ENCODE measurements at places on chromosomes 3 and 15.

DNA sequence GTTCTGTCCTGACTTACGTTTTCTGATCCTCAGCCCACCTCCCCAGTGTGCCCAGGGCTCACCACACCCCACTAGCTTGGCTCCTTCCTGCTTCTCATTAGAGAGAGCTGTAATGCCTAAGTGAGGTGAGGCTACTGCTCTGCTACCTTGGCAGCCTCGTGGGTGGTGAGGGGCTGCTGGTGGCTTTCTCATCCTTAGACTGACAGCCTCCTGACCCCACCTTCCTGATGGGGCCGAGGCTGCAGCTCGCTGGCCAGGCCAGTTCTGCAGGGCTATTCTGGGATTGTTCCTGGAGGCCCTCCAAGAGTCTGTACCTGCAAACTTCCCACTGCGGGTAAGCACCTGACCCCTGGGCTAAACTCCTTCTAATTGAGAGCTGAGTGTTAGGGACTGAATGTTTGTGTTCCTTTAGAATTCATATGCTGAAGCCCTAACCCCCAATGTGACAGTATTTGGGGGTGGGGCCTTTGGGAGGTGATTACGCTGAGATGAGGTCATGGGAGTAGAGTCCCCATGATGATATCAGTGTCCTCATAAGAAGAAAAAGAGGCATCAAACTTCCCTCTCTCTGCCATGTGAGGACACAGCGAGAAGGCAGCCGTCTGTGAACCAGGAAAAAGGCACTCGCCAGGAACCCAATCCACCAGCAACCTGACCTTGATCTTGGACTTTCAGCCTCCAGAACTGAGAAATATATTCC is 38.1 kb upstream of the IQSEC1 start:
- no peak for DNase-seq

DNA sequence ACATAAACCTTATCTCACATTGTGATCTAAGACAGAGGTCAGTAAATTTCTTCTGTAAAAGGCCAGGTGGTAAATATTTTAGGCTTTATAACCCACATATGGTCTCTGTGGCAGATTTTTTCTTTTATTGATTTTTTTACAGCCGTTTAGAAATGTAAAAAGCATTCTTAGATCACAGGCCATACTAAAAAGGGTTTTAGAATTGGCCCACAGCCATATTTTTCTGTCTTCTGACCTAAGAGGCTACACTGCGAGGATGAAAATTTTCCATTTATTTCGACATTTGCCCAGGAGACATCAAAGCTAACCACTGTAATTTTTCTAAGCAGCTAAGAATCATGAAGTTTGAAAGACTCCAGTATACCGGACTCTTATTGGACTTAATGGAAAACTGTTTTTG is 377.2 kb upstream of the SGO1 start:
- DNase-seq, result no peak

DNA sequence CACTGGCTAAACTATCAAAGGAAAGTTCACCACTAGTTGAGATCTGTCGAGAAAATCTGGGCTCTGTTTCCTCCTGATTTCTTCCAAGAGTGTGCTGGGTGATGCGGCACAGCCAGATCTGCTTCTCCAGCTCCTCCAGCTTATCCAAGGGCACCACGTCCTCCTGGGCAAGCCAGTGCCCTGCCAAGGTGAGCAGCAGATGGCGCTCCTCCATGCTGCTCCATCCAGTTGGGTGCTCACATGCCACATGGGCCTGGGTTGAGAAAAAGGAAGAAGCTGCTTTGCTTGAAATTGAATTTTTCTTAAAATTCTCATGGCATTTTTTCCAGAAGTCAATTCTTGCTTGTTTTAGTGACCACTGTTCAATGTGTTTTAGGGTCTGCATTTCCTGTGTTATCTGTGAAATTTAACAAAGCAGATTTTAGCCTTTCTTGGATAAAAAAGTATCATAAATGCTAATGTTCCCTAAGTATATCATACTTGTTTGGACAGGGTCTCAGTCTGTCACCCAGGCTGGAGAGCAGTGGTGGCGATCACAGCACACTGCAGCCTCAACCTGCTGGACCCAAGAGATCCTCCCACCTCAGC is 47.3 kb downstream of the EIF3J start:
- DNase-seq, result peak; percentile 24

DNA sequence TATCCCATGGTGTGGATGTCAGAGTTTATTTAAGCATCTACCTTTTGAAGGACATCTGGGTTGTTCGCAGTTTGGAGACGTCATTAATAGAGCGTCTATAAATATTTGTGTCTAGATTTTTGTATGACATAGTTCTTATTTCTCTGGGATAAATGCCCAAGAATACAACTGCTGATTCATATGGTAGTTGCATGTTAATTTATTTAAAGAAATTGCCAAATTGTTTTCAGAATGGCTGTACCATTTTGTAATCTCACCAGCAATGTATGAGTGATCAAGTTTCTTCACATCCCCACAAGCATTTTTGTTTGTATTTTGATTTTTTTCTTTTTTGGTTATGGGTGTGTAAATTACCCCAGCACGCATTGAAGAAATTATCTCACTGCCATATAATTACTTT is 656.9 kb downstream of the NTRK3 start:
- DNase-seq, result no peak

DNA sequence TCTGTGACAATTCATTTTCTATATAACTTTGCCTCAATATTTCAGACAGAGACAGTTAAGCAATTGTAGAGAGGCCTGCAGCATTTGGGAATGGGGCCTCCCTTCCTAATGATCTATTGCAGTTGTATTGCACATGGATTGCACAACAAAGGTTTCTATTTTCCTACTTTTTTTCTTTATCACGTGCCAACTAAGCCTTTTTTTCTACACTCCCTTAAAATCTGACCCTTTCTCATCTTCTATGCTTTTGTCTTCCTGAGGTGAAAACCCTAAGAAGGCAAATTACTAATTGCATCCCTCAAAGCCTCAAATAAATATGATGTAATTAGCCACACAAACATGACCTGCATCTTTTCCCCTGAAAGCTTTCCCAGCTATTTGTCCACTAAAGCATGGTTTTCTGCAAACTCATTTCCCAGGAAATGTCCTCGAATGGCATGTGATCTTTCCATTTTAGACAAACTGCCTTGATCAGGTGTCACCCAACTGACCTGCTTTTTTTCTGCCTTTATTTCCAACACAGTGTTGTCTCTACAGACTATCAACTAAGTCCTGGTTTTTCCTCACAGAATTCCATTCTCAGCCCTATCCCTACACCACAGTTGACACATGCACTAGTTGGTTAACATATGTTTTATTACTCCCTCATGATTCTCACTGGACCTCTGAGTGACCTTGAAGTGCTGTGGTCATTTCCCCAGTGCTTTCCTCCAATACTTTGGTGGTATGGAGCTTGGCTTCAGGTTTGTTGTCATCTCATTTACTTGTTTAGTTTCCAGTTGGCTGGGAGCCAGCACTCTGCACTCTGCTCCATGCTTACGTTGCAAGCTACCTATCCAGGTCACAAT is 31.9 kb upstream of the TSC22D2 start:
- DNase-seq, result no peak

DNA sequence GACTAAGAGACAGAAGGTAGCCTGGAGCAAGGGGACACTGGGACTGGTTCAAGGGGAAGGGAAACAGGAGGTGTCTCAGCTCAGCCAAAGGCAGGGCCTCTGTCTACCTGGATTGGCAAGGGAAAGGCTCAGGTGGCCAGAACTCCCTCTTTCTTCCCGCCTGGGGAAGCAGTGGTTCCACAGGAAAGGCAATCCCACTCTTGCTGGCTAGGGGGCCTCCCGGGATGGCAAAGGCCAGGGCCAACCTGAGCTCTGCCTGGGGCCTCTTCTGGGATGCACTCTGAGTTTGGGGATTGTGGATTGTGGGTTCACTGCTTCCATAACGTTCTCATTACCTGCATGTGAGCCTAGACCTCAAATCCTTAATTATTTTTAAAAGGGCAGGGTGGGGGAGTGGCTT is 13.0 kb upstream of the PARP6 start:
- DNase-seq, result no peak

DNA sequence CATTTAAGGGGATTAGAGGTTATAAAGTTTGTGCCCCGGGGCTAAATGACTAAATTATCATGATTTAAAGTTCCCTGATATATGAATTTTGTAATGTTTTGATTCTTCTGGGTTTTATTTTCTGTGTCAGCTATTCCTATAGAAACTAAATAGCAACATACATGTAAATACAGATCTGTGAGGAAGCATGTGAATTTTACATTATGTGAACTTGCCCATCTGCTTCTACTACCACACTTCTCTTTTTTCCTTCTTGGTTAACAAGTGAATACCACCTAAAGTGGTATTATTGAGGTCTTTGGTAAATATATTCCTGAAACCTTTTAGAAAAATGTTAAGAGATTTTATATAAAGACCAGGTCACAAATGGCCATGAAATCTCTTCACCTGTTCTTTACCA is 29.3 kb downstream of the SLMAP start:
- no peak for DNase-seq

- no peak for DNase-seq
Observed at GRCh38 chr15:71687902-71688508, 122.3 kb upstream of the NR2E3 start.

- no peak for DNase-seq
Observed at GRCh38 chr3:66390013-66390412, 110.8 kb downstream of the LRIG1 start.

DNA sequence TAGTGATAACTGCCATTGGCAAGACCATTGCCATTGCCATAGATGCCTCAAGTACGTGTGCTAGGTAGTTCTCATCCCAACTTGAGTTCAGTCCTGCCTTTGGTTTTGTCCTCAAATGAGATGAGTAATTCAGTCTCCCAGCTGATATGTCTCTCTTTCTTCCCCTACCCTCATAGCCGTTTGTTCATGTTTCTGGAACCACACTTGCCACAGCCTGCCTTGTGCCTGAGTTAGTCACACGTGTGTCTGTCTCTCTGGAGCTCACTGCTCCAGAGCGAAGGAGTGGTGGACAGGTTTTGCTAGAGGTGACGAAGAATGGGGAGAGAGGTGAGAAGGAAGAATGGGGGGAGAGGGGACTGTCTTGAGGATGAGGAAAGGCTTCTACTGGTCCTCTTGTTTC is 88.0 kb upstream of the IGF1R start:
- no peak for DNase-seq

GRCh38 chr3:126300761-126301481 is 56.3 kb downstream of the KLF15 start:
- no peak for DNase-seq

- DNase-seq, result no peak
Observed at GRCh38 chr15:67175643-67176071, 78.8 kb downstream of the AAGAB start.

DNA sequence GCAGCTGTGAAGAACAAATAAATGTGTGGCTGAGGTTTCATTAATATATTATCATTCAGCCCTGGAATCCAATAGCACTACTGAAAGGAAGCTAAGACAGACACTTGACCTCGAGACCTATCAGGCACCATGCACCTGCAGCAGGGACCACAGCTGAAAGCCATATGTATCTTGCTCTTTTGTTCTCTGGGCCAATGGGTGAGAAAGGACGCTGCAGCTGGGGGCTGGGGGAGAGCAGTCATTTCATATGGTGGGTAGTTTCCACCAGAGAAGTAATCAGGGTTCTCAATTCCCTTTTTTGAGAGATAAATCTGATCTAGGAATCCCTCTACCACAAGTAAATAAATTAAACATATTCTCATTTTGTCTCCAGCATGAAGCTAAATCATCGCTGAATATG is 225.6 kb upstream of the STRIT1 start:
- DNase-seq, result no peak

DNA sequence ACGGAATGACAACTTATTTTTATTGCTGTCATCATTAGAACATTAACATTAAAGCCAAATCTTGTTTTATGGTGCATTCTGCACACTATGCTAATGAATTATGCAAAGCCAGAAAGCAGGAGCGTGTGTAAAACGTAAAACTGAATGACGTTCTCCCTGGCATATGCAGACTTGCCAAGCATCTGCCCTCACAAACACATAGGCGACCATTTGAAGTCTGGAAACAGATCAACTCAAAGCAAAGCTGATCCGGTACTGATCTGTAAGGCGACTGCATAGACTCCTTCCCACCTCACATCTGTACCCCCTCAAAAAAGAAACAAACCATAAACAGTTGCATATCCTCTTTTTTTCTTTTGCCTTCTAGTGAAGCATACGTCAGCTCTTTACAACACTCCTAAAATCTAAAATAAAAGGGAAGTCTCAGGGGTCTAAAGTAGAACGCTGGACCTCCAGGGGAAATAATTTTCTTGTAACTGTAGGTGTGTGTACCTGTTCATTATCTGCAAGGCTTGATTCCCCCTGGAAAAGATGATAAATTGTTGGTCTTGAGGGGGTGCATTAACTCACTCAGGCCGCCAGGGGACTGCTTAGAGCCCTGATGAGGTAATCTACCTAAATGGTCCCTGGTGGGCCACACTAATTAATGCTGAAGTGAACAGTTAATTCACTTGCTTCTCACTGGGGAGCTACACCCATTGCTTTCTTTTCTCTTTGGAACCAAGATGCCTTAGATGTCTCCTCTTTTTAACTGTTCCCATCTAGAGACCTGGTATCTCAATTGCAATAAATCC is 231.4 kb downstream of the CDIN1 start:
- DNase-seq, result no peak

DNA sequence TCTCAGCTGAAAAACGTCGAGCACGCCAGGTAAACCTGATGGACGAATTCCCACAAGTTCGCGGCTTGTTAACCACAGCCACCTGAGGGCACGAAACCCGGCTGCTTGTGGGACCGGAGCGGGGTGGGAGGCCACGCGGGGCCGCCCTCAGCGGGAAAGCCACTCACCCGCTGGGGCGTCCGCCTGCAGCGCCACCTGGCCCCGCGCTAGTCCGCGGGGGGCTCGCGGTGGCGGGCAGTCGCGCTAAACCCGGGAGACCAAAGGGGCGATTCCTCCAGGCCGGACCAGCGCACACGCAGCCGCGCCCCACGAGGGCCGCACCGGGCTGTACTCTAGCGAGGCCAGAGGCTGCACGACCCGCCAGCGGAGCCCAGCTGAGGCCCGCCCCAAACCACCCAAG is 15.7 kb upstream of the CFAP161 start:
- no peak for DNase-seq

DNA sequence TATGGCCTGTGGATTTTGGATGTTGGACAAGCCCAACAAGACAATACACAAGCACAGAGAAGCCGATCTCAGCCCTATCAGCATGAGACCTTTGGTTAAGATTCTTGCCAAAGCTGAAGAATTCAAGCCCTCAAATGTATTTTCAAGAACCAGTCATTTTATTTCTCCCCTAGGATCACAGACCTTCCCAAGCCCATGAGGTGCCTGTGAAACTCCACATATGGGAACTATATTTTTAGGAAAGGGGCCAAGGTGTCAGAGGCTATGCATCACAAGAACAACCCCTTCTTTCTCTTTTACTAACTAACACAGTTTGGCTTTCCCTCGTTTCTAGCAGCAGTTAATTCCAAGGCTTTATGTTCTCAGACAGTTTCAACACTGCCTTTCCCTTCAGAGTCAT is 364.5 kb downstream of the MAGI1 start:
- DNase-seq, result no peak
